ENCODE measurements at places on chromosomes 2 and 18.

DNA sequence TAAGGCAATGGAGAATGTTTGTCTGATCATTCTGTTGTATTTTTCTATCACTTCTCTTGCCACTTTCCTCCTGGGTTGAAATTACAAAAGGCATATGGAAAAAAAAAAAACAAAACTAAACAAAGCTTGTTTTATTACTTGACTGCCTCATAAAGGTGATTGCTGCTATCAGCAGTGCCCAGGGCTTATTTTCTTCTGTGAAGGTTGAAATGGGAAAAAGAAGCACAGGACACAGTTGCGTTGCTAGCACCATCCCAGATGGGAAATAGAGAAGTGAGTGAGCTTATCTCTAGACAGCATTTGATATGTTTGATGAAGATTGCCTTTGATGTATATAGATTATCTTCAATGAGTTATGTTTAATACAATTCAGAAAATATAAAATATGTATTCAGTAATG is 633.8 kb upstream of the ZNF804A start:
- no peak for DNase-seq

GRCh38 chr2:85792783-85793441 is 39.1 kb downstream of the ATOH8 start:
- no peak for DNase-seq

DNA sequence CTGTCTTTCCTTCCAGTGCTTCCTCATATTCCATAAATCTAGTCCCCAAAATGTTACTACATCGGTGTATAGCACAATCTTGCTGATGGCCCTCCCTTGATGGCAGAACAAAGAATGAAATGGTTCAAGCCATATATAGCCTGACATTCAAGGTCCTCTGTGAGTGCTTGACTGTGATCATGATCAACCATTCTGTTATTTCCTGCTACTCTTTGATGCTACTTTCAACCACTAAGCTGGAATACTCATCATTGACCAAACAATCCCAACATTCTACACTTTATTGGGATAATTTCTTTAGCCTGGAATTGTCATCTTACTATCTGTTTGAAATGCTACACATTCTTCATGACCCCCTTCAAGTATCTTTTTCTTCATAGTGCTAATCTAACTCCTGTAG is 633.9 kb downstream of the PLCL1 start:
- DNase-seq, result no peak

DNA sequence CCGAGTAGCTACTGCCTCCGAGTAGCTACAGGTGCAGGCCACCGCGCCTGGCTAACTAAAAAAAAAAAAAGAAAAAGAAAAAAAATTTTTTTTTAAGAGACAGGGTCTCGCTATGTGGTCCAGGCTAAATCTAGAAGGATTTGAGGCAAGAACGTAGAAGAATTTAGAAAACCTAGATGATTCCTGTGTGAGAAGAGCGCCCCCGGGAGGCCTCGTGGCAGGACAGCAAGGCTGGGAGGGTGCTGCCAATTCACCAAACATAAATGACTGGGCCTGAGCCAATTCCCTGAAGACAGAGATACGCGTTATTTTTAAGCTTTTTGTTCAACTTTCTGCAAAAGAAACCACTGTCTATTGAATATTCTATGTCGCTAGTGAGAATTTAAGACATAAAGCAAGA is 90.1 kb upstream of the TGFA start:
- no peak for DNase-seq
